AG09319 (cell line): ENCODE measurements at places on chromosomes 4 and X.

- DNase-seq: no peak
Measured at GRCh38 chr4:12844141-12844540, 640.0 kb downstream of the RAB28 start.

- DNase-seq: no peak
Measured at GRCh38 chr4:31442236-31442635, 722.1 kb downstream of the PCDH7 start.

DNA sequence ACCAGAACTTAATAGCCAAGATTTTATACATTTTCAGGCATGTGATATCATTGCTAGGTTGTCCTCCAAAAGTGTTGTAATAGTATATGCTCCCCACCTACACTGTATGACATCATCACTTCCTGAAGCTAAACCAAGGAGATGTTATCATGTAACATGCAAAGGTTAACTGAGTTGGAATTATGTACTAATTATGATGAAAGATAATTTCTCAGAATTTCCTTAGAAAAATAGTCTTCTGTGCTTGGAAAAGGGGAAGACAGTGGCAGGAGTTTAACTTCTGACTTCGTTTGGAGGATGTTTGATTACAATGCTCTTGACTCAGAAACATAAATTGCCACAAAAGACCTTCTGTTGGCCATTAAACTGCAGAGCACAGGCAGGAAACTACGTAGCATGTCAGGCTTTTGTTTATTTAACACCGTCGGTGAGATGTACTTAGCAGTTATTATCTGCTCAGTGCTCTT lies 83.6 kb upstream of the GUCY1A1 start:
- DNase-seq: peak; percentile 27

DNA sequence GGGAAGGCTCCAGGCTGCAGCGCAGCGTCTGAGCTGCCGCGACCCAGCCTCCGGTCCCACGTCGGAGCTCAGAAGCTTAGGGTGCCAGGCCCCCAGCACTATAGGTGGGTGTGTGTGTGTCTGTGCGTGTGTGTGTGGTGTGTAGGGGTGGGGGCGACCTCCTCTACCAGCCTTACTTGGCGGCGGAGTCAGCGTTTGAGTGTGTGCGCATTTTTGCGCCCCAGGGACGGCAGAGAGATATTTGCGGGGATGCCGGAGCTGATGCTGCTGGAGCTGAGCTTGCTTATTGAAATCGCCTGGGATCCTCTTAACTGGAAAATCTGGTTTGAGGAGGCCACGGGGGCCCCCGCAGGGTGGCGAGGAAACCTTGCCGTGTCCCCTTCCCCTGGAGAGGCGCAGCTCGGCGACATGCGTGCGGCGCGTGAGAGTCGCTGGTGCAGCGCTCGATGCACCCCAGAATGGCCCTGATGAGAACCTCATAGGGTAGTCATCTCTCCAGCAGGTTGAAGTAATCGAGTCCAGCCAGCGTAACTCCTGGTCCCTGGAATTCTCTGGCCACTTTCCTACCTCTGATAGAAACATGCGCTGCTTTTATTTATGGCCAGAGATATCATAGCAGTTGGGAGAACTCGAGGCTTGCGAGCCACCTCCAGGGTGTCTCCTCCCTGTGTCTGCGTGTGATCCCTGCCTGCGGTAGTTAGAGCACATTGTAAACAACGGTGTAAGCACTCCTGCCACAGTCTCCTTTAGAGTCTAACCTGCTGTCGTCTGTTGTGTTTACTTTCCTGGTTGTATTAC lies 2.7 kb downstream of the ADGRL3 start:
- no peak for DNase-seq

DNA sequence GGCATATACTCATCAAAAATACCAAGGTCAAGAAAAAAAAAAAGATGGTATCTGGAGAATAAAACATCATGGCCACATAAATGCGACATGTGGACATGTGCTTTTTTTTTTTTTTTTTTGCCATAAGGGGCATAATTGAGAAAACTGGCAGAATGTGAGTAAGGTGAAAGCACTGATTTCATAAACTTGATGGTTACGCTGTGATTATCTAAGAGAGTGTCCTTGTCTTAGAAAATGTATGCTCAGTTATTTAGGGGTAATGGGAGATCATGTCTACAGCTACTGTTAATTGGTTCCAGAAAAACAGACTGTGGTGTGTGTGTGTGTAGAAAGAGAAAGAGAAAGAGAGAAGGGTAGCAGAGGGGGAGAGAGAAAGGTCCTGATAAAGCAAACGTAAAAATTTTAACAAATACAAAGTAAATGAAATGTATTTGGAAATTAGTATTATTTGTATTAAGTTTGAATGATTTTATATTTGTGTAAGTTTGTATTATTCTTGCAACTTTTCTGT lies 8.1 kb downstream of the DNAJB14 start:
- no peak for DNase-seq

DNA sequence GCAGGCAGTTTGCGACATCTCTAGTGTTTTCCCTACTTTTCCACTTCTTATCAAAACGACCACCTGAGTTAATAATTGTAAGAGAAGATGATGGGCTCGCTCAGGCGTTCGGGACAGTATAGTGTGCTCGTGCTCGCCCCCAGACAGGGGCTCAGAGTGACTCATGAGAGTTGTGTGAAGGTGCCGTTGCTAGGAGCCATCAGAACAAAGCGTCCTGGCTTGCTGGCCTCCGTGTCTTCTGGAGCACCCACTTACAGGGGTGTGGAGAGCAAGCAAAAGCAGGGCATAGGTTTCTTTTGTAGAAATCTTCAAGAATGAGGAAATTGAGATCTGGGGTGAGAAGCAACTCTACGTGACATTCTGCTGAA lies 73.0 kb upstream of the ADGRG2 start:
- no peak for DNase-seq

DNA sequence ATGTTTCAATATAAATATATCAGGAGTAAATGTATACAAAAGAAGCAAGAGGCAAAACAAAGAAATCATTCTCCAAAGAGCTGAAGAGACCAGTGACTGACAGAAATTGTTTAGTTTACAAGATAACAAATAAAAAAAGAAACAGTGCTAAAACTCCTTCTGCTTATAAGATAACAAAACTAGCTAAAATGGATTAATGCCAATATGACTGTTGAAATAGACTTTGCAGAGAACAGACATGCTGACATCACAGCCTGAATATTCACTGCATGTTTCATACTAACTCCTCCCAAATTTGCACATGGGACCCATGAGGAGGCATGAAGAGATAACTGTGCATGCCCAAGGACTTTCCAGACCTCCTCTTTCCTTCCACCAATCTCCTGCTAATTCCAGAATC lies 6.2 kb upstream of the GABRA4 start:
- DNase-seq: no peak

- DNase-seq: no peak
Measured at GRCh38 chrX:37905436-37906147, 58.2 kb upstream of the DYNLT3 start.

- DNase-seq: peak; percentile 72
Measured at GRCh38 chrX:43958529-43958928, 14.7 kb downstream of the NDP start.

DNA sequence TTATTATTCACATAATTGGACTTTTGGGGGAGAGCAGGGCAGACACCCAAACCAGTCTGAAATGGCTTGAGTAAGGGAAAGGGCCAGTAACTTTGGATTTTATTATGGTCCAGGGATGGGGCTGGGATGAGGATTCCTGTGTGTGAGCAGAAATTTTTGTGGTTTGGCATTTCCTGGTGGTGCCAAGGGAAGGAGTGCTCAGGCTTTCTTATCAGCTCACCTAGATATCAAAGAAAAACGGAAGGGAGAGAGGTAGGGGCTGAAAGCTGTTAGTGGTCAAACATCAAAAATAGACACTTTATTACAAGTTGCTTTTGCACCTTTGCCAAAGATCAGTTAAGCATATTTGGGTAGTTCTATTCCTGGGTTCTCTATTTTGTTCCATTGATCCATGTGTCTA lies 128.5 kb upstream of the DIPK2B start:
- DNase-seq: no peak
